ENCODE measurements at places on chromosomes 5 and 9.

DNA sequence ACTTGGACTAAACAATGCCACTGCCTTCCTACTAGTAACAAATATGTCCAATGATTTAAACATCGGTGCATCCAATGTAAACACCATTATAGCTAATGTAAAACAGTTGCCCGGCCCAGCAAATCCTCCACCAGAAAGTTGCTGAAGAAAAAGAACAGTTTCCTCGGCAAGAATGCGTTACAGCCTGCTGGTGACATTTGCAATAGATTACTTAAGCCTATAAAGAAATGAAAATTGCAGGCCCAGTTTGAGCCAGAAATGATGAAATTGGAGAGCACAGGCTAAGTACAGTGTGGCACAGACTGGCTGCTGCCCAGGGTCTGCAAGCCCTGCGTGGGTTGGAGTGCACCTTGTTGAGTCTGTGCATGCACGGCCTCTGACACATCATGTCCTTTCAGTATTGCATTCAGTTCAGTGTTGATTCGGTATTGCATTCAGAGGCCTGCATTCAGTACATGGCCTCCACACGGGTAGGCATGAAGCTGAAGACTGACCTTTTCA lies 406.0 kb upstream of the KLF4 start:
- no peak for DNase-seq

DNA sequence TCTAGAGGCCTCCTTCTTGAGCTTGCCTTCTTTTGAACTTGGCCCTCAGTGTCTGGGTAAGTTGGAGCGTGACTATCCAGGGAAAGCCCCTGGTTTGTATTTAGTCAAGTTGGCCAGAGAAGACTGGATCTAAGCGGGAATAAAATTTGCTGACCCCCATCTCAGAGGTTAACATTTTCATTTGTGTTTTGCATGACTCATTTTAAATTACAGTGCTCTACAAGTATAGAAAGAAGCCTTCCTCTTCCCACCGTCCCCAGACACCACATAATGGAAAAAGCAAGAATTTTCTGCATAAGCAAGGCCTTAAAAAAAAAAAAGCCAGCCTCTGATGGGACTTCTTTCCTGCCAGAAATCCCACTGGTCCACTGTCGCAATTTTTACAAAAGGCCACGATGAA lies 27.2 kb downstream of the PIK3R1 start:
- DNase-seq = no peak

DNA sequence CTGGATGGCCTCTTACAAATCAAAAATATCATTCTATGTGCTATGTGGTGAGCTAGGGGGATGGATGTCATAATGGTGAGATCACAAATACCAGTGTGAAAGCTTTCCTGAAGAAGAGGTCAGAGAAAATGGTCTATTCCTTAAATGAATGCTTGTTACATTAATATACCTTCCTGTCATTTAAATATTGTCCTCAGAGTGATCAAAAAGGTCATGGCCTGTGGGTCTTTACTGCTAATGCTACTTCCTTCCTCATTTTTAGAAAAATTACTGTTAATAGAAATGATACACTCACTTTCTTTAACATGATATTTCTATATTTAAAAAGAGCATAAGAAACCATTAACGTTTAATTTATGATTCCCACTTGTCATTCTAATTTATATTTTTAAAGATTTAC lies 9.7 kb downstream of the OMD start:
- no peak for DNase-seq

GRCh38 chr5:151745071-151745705 lies 13.2 kb downstream of the ATOX1 start:
- peak; percentile 18 for DNase-seq

DNA sequence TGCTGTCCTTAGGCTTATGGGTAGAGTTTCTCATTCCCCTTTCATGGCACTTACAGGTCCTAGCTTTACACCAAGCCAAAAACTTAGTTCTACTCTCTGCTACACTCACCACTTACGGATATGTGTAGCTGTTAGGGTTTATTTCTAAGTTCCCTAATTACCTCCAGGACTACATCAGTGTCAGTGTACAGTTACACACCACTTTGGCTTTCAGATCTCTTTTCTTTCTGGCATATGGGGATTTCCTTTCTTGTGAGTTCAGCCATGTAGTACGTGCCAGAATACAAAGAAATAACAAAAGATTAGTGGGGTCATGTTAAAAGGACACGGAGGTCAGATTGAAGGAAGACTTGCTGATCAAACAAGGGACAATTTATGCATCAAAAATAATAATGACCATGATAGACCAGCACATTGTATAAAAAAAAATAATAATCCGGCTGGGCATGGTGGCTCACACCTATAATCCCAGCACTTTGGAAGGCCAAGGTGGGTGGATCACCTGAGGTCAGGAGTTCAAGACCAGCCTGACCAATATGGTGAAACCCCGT lies 41.8 kb downstream of the LYRM7 start:
- DNase-seq = no peak

DNA sequence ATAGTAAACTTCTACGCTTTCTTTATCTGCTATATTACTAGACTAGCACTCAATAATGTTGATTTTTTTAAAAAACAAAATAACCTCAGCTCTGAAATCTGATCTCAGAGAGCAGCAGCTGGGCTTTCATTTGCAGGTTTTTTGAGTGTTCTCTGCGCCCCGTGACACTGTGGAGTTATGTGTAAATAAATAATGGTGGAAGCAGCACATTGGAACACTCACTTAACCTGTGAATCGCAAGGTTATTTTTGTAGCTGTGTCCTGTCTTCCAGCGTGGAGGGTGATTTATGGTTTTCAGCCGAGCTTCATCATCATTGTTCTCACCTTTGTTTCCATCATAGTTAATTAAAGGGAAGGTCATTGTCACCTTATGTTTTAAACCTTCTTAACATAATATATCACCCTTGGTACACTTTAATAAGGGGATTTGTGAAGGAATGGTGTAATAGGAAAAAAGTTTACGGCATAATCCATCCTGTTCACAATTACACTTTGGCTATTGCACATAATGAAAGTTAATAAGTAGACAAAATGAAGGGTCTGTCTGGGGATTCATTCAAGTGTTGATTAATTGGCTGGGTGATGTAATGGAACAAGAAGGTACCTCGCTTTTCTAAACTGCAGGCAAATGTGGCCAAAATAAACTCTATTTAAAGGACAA lies 493.3 kb upstream of the ADAMTS16 start:
- DNase-seq = no peak

All from stimulated activated CD4-positive, alpha-beta T cell treated with anti-CD3 and anti-CD28 coated beads, Interleukin-4, amount 100 ng/mL, for 24 hours (primary cell).